Hematopoietic multipotent progenitor cell treated with erythropoietin and hydrocortisone succinate and interleukin-3 and kit ligand, for 8 days (in vitro differentiated cells): ENCODE measurements at places on chromosomes 5 and 9.

DNA sequence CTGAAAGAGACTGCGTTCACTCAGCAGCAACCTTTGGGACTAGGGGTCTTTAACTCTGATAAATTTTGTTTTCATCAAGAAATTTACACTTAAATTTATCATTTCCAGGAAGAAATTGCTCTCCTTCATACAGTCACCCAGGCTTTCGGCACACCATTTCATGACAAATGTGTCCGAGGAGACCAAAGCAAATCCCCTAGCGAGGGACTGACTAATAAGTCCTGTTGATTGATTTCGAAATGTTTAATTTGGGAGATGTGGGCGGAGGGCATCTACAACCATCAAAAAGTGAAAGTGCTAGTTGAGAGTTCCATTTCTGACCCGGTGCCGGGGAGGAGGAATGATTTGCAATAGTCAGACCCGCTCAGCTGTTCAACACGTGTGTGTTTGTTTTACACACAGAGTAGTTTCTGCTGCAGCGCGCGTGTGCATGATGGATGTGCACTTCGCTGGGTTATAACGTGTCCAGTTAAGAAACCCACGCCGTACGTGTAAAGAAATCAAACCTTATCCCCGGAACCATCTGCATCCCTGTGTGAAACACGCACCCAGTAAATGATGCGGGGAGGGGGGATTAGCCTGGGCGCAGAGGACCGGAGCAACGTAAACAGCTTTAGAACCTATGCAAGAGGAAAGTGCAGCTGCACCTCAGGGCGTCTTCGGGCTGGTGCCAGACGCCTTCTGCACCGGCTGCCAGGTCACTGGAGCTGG, 845 bp upstream of the NR4A3 start:
- peak; percentile 54 for DNase-seq

DNA sequence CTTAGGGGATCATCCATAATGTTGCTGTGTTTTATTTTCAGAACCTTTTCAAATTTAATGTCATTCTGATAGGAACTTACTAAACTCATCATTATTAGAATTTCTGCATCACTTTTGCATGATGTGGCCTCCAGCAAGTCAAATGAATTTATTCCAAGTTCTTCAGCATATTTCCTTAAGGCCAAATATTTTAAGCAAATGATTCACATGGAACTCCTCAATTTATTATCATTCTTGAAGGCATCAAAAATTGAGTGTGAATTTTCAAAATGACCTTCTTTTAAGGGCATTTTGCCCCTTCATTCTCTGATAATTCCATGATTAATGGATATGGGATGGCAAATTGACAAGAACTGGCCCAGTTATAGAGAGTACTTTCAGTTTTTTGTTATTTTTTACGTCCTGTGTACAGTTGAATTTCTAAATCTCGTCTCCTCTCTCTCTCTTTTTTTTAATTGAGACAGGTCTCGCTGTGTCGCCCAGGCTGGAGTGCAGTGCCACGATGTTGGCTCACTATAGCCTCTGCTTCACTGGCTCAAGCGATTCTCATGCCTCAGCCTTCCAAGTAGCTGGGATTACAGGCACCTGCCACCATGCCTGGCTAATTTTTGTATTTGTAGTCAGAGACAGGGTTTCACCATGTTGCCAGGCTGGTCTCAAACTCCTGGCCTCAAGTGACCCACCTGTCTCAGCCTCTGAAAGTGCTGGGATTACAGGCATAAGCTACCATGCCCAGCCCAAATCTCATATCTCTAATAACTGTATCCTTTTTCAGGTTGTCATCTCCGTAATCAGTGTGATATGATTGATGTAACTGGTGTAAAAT, 29.1 kb downstream of the GPR21 start:
- DNase-seq: no peak

GRCh38 chr5:59548807-59549357, 344.6 kb downstream of the PDE4D start:
- DNase-seq: no peak

- DNase-seq: no peak
Observed at GRCh38 chr5:147382776-147383175, 127.1 kb downstream of the DPYSL3 start.

DNA sequence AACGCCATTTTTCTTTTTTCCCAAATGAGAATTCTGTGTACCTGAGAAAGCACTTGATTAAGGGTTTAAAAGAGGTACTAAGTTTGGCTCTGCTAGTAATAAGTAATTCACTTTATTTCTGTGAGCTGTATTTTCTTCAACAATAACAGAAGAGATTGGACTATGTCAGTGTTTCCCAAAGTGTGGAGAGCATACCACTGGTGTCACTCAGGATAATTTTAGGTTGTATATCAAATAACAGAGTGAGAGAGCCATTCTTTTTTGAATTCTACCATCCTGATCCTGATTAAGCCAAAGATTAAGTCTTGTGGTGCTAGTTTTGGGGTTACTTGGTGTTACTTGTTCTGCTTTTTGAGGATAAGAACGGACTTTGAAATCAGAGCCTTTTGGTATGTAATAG, 142.3 kb upstream of the PPP1R2B start:
- DNase-seq: no peak

GRCh38 chr5:172726966-172727365, 44.0 kb downstream of the DUSP1 start:
- no peak for DNase-seq

DNA sequence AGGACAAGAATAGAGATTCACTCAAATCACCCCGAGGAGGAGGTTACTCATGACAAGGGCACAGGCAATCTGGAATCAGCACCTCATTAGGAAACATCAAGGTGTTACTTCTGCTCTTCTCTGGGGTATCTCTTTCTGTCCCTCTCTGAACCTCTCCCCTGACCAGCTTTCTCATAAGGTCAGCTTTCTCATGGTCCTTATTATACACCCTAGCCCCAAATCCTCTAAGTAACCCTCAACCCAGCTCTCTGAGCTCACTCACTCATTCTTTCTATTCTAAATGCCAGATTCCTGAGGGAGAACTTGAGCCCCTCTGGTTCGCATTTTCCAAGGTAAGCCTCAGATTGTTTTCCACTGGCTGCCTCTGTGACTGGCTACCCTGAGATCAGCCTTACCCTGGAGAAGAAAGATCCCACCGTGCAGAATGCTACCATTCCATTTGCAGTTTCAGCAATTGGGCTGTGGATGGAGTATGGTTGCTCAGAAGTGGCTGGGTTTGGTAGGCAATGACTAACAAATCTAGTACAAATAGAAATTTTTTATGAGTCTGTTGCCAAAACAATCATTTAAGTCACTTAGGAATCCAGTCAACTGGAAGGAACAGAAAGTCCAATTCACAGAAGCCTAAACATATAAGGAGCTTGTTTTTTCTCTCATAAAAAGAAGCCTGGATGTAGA, 9.0 kb upstream of the TIMD4 start:
- no peak for DNase-seq

DNA sequence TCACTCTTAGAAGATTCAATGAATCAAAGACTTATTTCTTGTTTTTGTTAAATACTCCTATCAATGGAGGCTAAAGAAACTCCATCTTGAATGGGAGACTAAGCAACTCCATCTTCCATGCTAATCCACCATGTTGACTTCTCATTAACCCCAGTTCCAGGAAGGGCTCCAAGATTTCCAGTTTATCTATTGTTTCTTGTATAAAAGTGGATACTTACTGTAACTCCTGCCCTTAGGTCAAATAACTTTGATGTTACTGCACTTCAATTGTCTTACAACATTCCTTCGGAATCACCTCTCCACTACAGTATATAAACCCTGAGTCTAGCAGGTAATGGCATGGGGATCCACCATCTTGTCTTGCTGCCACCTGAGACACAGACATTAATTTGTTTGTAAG, 63.0 kb downstream of the PUM3 start:
- DNase-seq: no peak

- peak; percentile 81 for DNase-seq
Observed at GRCh38 chr5:56812110-56812509, 3.2 kb upstream of the MAP3K1 start.

DNA sequence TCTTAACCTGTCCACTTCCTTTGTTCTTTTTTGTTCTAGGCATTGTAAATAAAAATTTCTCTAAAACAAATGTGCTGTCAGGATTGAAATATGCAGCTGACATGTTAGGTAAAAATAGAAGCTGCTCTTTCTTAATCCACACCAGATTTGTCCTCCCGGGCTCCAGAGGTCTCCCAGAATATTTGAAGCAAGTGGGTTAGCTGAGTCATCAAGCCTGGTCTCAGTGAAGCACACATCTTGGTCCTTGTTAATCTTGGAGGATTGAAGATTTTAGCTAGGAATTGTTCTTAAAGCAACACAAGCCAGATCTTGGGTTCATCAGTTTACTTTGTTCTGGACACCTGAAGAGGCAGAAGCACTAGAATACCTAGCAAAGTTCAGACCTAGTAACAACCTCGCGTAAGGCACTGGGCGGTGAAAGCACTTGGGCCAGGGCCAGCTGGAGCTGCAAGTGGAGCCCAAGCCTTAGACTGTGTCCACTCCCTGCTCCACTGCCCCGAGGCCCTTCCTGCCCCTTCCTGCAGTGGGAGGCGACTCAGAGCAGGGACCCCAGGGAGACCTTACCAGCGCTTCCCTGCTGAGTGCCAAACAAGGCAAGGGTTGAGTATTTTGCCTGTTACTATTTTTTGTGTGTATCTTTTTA, 36.5 kb downstream of the HABP4 start:
- DNase-seq: no peak

GRCh38 chr9:138022756-138023393, 145.3 kb downstream of the CACNA1B start:
- DNase-seq: no peak

GRCh38 chr9:134382733-134383132, 56.5 kb downstream of the RXRA start:
- DNase-seq: no peak

DNA sequence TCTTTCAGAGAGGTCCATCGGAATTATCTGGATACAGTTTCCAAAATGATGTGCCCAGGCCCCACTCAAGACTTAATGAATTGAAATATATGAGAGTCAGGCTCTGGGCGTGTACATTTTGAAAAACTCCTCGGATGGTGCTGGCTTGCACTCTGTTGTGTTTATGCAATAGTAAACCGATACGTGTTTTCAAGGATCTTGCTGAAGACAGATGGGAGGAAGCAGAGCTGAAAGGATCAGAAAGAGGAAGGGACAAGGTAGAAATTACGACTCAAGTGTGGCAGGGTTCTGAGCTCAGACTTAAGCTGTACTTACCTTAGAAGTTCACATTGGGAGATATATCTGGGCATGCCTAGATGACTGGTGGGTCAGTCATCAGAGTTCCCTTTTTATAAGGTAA, 13.7 kb upstream of the STOM start:
- DNase-seq: no peak

- no peak for DNase-seq
Observed at GRCh38 chr9:114697951-114698351, 16.0 kb upstream of the TEX48 start.

GRCh38 chr9:35073279-35073612, 821 bp upstream of the VCP start:
- no peak for DNase-seq

GRCh38 chr9:31394015-31394473, 990.4 kb upstream of the ACO1 start:
- DNase-seq: no peak

GRCh38 chr5:111756581-111757354, at the start of gene NREP:
TSS of gene NREP (minus strand) at chr5:111757194. CDS start at chr5:111755772, 1,422 bp downstream.
- DNase-seq: peak; percentile 30

DNA sequence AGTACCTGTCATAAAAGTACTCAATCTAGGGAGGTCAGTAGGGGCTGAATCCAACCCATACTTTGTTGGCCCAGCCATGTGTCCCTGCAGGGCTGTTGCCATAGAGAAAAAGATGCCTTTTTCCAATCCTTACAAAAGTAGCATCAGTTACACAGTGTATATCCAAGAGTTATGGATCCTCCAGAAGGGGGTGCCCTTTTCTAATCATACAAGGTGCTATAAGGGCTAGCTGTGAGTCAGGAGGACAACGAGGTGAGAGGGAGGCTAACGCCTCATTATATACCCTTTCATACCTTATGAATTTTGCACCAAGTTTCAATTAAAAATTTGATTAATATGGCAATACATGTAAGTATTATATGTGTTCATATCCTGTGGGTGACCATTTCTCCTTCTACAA, 4.8 kb downstream of the KIAA0825 start:
- DNase-seq: peak; percentile 75

DNA sequence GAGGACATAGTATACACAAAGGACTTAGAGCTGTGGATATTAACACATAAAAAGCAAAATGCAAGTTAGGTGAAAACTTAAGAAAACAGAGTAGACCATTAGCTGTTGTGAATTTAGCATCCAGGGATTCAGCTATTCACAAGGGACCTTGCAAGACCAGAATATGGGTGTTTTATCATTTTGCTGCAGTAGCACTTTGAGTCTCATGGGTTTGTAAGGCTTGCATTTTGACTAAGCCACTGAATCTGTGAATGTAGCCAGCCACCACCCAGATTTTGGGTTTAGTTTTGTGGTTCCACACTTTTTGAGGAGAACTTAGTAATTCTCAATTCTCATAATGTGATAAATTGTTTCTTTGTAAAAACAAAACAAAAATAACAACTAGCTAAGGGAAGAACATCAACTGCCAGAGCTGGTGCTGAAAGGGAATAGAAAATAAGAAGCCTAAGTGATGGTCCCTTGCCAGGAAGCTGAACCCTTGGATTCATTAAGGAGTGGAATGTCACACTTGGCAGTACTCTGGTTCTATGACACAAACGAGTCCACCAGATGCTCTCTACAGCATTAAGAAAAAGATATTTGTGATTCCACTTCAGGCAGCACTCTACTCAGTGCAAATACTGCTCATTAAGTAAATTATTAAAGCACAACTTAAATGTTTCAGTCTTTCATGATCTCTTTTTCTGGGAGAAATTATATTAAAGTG, 557.4 kb upstream of the ZNF462 start:
- DNase-seq: no peak

GRCh38 chr5:138180183-138180782, 1.4 kb downstream of the KIF20A start:
- peak; percentile 91 for DNase-seq

DNA sequence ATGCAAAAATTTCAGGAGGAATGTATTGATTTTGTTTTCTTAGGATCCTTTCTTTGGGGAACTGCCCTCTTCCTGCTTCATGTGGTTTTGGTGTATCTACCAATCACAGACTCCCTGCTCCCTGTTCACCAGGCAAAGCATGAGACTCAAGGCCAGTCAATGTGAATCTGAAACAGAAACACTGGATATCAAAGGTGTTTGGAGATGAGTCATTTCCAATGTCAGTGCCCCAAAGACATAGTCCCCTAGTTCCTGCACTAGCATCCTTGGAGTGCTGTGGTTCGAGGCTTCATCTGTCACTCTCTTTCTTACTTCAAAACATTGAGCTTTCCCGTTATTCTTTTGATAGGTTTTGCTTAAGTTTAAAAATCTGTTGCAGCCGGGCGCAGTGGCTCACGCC, 8.1 kb downstream of the PPP3R2 start:
- DNase-seq: no peak

DNA sequence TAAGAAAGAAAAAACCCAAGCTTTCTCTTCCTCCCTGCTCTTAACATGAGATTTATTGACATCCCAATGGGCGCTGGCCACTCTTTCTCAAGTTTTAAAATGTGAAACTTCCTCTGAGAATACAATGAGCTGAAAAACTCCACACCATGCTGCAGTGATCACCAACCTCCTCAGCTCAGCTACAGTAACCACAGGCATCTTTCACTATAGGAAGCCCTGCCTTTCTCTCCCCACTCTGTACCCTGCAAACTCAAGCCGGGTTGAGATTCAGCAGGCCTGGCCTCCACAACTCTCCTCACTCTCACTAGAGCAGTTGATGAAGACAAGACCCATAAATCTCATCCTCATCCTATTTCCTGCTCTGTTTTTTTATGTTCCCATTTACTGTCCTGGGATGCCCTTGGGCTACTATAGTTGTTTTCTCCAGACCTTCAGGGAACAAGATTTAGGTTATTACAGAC, 48.3 kb downstream of the SH3TC2 start:
- DNase-seq: no peak
